Pancreas (tissue), 10 donors: ENCODE measurements at places on chromosomes 3 and 15. TPM values are rescaled to one million over a fixed set of nuclear protein-coding genes. Genes with fewer than 3 reads are reported as not detected.

GRAMD1C gene
- polyA plus RNA-seq, result 16.0 TPM

GRCh38 chr15:89364341-89364740 is 29.7 kb upstream of the POLG start:
- no peak overlapping the region for H3K4me3 ChIP-seq
- H3K4me1 ChIP-seq, result no peaks in the 10 kb centered on the region
- no peak overlapping the region for H3K27ac ChIP-seq
- no peaks in the 10 kb centered on the region for H3K27me3 ChIP-seq

DNA sequence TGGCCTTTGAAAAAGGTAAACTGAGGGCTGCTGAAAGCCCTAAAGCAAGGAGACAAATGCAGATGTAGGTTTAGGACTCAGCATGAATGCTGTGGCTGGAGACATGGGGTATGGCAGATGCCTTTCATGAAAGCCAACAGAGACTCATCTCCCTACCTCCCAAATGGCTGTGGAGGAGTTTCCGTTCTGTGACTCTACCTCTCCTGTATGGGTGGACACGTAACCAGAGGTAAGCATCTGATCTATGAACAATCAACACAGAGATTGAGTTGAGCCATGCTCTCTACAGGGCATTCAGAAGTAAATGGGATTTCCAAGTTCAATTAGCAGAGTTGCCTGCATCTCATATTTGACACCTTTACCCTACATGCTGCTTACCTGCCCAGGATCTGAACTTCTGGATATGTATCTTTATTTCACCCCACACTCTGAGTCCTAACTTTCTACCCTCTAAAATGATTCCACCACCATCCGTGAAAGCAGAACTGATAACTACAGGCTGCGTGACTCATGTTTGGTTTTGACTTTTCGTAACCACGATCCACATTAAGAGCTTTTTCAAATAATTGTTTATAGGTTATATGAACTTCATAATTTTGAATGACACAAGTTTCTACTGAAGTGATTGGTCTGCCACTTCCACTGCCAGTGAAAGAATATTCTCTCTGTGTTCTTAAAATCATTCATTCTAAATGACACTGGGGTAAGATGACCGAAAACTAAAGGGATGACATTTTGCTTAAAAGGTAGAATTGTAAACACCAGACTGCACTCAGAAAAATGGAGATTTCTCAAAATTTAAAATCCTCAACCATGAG is 1058.7 kb downstream of the FHIT start:
- H3K27me3 ChIP-seq, result no peaks in the 10 kb centered on the region
- no peak overlapping the region for H3K4me3 ChIP-seq
- H3K36me3 ChIP-seq, result no peaks in the 10 kb centered on the region
- H3K27ac ChIP-seq, result no peak overlapping the region

GDPGP1 gene
- polyA plus RNA-seq, result 3.3 TPM

DNA sequence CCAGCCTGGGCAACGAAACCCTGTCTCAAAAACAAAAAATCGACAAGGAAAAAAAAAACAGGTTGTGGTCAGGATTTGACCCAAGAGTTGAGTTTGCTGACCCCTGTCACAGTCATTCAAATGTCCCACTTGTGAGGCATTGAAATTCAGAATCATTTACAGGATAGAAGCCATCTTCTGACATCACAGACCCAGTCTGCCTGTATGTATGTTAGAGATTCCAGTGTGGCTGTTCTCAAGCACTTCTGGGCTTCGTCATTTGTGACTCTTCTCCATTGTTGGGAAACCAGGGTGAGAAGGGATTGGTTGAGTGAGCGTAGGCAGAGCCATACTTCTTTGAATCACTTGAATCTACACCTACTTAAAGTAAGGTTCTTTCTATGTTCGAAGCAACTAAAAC is 57.1 kb downstream of the LMLN start:
- H3K27me3 ChIP-seq, result no peaks in the 10 kb centered on the region
- H3K36me3 ChIP-seq, result no peaks in the 10 kb centered on the region
- no peaks in the 10 kb centered on the region for H3K4me1 ChIP-seq
- no peak overlapping the region for H3K4me3 ChIP-seq

DNA sequence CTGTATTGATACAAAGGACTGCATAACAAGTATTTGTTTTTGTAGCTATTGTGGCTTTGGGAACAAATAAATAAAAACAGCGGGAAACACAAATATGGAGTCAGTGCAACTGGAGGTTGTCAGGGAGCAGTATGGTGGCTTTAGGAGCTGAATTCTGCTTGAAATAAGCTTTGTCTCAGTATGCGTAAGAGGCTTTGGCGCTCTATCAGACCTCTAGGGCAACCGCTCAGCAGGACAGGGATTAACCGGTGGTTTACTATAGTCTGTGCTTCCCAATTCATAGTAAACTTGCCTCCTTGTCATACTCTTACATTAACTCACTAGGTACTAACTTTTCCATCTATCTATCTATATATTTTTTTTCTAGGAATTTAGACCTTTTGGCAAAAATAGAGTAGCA is 104.6 kb downstream of the ZIC1 start:
- no peak overlapping the region for H3K27ac ChIP-seq
- no peak overlapping the region for H3K4me3 ChIP-seq
- H3K4me1 ChIP-seq, result no peaks in the 10 kb centered on the region

VGLL3 gene
- polyA plus RNA-seq, result 2.3 TPM
